NCI-H2081 treated with DMSO at 0.1 percent for 48 hours (cell line): ENCODE measurements at places on chromosomes 12 and 14.

- DNase-seq: no peak
Observed at GRCh38 chr12:112419297-112420133, 768 bp downstream of the PTPN11 start.

GRCh38 chr14:95620659-95621059 lies 65.6 kb upstream of the TCL1B start:
- DNase-seq: peak; percentile 46

- DNase-seq: no peak
Observed at GRCh38 chr14:104087505-104087904, 2.0 kb downstream of the ASPG start.

DNA sequence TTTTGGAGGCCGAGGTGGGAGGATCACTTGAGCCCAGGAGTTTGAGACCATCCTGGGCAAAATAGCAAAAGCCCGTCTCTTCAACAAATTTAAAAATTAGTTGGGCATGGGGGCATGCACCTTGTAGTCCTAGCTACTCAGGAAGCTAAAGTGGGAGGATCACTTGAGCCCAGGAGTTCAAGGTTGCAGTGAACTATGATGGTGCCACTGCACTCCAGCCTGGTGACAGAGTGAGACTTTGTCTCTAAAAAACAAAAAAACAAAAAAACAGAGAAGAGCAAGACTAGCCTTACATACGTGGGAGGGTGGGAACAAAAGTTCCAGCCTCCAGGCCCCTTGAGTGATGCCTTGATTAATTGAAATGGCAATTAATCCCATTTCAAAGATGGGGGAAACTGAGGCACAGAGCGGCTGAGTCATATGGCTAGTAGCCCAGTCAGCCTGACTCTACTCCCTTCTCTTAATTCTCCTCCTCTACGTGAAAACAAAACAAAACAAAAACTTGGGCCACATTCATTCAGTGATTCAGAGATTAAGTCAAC lies 3.3 kb upstream of the FAM222A start:
- DNase-seq: no peak

DNA sequence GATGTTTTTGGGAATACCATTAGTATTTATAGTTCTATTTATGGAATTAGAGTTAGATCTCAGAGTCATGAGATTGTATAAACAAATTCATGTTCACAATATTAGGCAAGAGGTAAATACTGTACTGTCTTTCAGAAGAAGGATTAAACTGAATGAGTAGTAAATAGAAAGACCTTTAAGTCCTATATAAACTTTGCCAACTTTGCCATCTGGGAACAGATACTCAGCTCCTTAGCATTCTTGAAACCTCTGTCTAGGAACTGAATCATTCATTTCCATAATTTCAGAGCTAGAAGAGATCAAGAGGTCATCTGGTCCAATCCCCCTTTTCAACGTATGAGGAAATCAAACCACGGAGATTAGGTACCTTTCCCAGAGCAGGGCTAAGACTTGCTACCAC lies 141.1 kb downstream of the CAND1 start:
- no peak for DNase-seq

DNA sequence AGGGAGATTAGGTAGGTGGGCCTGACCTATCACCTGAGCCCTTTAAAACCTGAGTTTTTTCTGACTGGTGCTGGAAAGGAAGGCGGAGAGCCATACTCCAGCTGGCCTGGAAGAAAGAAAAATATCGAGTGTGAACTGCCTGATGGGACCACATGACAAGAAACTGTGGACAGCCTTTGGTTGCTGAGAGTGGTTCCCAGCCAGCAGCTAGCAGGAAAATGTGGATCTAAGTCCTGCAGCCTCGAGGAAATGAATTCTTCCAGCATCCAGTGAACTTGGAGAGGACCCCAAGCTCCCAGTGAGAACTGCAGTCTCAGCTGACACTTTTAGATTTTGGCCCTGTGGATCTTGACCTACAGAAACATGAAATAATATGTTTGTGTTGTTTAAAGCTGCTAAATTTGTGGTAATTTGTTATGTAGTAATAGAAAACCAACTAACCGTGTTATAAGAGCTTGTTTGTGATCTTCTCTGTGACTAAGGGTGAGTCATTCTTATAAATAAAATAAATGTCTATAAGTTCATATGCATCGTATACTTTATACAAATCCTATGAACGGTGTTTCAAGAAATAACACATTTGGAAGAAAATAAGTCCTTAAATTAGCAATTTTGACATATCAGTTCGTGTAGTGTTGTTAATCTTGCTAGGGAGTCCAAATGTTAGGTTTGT lies 359.6 kb downstream of the BMP4 start:
- DNase-seq: no peak

DNA sequence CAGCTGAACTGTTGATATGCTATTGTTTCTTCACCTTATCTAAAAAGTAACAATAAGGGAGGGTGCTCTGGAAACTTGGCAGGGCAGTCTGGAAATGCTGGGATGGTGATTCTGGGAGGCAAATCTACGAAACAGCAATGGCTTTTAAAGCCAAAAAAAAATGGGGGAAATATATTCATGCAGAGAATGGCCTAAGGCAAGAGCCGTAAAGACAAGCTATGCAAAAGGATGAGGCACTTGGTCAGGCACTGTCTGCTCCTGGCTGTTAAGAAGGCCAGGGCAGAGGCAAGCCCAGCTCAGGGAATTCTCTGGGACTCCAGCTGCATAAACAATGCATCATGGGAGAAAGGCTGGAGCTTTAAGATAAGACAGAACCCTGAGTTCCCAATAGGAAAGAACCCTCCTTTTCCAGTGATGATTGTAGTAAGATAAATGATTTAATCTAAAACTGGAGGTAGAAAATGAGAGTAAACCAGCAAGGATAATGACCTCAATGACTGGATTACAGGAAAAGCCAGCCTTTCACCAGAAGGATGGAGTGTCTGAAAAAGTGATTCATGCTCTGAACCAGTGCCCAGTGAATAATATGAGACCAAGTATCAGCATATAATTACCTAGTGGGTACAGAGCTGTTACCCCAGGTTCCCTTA lies 46.0 kb downstream of the ITPR2 start:
- no peak for DNase-seq

- peak; percentile 17 for DNase-seq
Observed at GRCh38 chr12:27703720-27704452, 6.7 kb upstream of the MRPS35 start.

- DNase-seq: no peak
Observed at GRCh38 chr14:79404874-79405511, 806.3 kb downstream of the DIO2 start.

GRCh38 chr12:111085096-111085495 lies 164.7 kb upstream of the MYL2 start:
- no peak for DNase-seq

DNA sequence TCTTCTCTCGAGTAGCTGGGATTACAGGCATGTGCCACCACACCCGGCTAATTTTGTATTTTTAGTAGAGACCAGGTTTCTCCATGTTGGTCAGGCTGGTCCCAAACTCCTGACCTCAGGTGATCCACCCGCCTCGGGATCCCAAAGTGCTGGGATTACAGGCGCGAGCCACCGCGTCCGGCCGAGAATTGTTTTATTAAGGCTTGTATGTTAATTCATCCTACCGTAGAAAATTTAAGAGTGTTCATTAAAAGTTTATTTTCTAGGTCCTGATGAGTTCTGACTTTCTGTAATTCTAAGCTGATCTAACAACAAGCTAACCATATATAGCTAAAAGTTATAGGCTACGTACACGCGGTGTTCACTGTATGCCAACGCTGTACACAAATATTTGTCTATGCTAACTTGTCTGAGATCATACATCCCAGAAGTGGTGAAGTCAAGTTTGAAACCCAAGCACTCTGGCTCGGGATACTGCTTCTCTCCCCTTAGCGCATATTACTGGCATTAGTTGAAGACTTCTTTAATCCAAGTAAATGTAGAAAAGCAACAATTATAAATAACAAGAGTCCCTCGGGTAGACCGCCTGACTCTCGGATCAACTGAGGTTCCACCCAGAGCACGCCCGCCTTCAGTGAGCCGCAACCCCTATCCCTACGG lies 570 bp upstream of the MRPS35 start:
- DNase-seq: no peak
